ENCODE measurements at places on chromosomes 12 and 14.

- no peak for DNase-seq
Observed at GRCh38 chr12:124545508-124546418, 21.6 kb downstream of the NCOR2 start.

- no peak for DNase-seq
Observed at GRCh38 chr12:69671597-69671996, 27.5 kb downstream of the BEST3 start.

- DNase-seq = no peak
Observed at GRCh38 chr12:111316671-111317070, 52.2 kb downstream of the PHETA1 start.

DNA sequence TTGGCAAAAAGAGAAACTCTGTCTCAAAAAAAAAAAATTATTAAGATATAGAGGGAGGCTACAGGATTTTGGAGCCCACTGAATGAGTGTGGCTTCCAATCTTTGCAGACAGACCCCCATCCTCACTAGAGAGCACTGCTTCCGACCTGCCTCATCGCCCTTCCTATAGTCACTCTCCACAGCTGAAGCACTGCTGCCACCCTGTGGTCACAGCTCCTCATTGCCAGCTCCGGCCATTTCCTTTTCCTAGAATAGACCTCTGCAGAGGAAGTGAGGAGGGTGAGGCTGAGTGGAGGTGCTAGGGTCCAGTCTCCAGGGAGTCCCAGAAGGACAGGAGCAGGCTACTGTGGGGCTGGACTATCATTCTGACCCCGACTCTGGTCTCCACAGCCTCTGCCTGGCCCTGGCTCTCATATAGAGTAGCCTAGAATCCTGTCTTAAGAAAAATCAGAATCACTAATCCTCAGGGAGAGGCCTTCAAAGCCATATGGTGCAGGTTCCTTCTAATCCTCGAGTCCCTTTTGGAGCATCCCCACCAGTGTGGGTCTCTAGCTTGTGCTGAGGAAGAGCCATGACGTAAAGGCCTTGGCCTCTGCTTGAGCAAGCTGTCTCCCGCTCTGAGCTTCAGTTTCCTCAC lies 1.4 kb upstream of the NPFF start:
- peak; percentile 50 for DNase-seq

GRCh38 chr14:85413836-85414526 lies 116.0 kb upstream of the FLRT2 start:
- DNase-seq = no peak

DNA sequence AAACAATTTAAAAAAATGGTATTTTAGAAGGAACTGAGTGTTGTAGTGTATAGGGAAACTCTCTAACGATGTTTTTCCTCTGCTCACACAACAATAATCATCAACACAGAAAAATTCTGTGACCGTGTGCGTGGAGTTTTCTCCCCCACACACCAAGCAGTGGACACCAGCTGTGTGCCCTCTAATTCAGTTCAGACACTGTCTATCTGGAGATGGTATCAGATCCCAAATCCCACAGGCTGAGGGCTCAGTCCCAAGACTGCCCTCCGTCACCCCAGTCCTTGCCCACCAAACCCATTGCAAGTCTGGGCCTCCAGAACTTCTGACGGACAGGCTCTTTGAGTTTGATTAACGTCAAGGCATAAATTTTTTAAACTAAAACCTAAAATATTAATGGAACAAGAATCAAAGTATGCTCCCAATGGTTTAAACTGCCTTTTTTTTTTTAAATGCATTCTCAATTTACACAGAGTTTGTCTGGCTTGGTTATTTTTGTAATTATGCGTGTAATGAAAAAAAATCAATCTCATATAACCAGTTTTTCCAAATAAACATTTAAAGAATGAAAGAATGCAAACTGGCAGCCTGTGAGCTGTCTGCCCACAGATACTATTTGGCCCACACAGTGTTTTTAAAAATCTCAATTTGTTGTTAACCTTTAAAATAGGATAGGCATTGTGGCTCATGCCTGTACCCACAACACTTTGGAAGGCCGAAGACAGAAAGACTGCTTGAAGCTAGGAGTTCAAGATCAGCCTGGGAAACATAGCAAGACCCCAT lies 19.2 kb downstream of the BLTP3B start:
- no peak for DNase-seq

Data from thoracic aorta (tissue), 2 donors.